Fibroblast of skin of scalp (primary cell): ENCODE measurements at places on chromosomes 7 and 10.

- peak; percentile 38 for DNase-seq
Measured at GRCh38 chr7:464454-465401, 54.9 kb downstream of the PDGFA start.

- peak; percentile 99 for DNase-seq
Measured at GRCh38 chr7:94301024-94301586, 93.6 kb upstream of the COL1A2 start.

DNA sequence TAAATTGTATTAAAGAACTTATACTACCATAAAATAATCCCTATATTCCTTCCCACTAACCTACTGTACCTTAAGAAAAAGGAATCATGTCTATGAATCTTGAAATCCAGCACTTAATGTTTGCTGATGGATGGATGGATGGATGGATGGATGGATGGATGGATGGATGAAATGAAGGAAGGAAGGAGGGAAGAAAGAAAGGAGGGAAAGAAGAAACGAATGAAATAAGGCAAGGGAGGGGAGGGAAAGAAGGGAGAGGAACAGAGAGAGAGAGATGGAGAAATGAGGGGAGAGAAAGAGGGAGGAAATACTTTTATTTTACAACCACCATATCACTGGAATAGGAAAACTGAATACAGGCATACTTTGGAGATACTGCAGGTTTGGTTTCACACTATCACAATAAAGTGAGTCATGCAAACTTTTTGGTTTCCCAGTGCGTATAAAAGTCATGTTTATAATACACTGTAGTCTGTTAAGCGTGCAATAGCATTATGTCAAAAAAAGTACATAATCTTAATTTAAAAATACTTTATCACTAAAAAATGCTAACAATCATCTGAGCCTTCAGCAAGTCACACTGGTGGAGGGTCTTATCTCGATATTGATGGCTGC is 219.8 kb downstream of the CHCHD3 start:
- no peak for DNase-seq

GRCh38 chr7:43572516-43573049 is 10.3 kb upstream of the STK17A start:
- DNase-seq, result peak; percentile 98

GRCh38 chr7:24214670-24215069 is 69.3 kb upstream of the NPY start:
- no peak for DNase-seq

- no peak for DNase-seq
Measured at GRCh38 chr10:118745056-118745455, 9.7 kb downstream of the CACUL1 start.

- DNase-seq, result no peak
Measured at GRCh38 chr7:103996639-103997038, 7.2 kb upstream of the RELN start.

DNA sequence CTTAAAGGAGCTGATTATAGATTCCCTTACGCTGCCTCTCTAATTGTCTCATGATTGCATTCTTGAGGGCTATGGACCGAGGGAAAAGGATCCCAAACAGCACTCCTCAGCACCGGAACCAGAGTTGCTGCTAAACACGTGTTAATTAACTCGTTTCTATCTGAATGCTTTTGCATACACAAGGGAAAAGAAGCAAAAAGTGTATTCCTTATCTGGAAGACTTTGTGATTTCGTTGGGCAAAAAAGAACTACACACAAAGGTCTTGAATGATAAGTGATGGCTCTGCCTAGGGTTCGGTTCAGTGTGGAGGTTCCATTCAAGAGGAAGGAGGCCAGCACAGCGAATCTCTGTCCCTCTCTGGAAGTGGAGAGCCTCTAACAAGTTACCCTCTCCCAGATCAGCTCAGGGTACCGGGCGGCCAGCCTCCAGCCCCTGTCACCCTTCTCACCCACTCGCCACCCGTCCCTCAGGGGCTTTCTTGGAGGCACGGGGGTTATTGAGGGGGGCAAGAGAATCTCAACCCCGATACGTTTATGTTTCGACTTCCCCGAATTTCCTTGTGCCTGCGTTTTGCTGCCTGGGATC is 515 bp upstream of the SLC4A2 start:
- no peak for DNase-seq

DNA sequence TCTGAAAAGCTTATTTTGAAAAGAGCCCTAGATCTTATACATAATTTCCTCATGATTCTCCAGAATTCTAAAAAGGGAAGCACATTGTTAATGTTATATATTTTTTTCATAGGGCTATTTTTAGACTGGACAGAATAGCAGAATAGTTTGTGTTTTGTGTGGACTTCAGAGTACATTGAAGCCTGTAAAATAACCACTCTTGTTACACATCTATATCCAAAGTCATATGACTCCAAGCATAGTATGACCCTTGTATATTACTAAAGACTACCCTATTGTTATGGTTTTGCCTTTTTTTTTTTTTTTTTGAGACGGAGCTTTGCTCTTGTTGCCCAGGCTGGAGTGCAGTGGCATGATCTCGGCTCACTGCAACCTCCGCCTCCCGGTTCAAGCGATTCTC is 26.1 kb upstream of the FIS1 start:
- no peak for DNase-seq

DNA sequence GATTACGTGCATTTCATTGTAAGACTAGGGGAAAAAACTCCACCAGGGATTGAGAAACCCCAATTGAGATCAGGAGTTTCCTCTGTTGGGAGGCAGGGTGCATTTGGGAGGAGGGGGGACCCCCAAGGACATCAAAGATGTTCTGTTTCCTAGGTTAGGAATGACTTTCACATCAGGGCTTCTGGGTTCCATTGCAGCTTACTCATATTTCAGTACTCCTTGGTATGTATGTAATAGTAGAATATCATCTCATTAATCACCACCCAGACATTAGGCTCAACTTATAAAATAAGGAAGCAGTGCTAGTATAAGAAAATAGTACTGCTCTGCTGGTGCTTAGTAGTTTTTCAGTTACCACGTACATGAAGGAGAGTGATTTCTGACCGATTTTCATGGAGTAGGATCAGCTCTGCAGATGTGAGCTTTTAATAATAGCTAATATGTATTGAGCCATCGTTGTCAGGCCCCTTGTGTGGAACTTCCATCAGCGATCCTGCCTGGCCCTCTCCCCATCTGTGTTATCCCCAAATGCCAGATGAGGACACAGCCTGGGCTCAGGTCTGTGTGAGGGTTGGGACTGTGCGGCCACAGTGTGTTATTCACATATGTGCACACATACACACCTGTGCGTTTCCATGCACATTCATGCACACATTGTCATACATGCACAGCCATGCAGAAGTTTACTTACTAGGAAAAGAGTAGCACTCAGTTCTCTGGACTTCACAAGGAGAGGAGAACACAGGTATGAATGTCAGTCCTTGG is 23.5 kb downstream of the UPP1 start:
- DNase-seq, result peak; percentile 67

- no peak for DNase-seq
Measured at GRCh38 chr10:3025026-3025683, 42.2 kb upstream of the PFKP start.

DNA sequence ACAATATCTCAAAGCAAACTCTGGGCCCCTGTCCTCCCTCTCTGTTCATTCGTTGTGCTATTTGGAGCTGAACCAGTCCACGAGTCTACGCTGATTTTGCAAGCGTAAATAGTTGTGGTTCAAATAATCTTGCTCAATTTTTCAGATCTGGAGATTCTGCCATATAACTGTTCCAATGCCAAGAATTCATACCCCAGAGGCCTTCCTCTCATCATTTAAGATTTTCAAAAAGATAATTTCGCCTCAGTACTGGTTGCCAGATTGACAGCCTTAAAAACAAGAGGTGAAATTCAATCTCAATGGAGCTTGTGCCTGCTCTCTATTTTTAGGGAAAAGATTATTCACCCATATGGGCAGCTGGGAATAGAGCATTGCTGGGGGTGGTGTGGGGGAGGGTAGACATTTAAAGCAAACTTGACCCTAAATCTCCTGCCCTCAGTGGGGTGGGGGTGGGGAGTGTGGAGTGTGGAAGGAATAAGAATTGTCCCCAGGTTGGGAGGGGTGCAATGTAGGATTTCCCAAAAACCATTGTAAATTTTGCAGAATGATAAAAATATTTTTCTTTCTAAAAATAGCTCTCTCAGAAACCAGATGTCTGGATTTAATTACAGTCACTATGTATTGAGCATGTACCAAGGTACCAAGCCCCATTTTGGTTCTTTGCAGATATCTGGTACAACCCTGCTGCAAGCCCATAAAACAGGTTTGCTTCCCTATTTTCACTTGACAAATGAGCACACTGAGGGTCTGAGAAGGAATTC is 104.7 kb upstream of the EEPD1 start:
- DNase-seq, result peak; percentile 96

DNA sequence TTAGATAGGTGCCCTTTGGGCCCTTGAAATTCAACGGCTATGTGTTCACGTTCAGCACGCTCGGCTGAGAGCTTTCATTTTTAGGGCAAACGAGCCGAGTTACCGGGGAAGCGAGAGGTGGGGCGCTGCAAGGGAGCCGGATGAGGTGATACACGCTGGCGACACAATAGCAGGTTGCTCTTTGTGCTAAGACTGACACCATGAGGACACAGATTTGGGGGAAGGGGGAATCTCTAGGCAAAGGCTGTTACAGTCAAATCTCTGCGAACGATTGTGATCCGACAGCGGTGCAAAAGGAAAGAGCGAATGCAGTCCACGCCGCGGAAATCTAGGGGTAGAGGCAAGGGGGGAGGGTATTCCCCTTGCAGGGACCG is 667 bp downstream of the KLLN start:
- DNase-seq, result no peak

DNA sequence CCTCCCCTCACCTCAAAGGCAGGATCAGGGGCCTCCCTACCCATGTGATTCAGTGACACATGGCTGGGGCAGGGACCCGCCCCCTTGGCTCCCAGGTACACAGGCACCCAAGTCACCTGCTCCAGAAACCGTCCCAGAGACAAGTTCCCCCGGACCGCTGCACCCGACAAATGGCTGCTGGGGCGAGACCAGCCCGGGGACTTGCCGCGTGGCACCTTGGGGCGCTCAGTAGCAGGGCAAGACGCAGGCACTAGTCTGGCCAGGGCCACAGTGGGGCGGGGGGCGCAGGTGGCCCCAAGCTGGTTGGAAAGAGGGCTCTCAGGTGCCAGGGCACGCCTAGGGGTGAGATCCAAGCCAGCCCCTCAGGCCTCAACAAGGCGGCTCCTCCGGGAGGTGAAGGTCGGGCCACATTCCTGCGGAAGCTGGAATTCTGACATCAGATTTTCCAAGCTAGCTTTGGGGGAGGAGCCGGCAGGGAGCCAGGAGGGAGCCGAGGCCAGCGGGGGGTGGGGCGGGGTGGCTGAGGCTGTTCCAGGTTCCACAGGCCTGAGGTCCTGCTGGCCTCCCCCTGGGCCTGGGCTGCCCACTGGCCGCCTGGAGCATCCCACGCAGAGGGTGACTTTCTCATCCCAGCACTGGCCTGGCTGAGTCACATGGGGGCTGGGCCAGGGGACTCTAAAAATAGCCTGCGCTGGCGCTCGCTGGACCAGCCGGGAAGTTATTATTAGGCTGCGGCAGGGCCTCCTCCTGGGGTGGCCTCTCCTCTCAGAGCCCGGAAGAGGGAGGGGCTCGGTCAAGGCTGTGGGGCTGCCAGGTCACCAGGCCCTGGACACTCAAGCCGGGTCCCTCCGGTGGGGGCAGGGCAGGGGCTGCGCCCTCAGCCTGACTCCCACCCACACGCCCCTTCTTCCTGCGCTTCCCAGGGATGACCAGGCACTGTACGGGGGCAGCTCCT is 20.5 kb upstream of the INPP5A start:
- DNase-seq, result peak; percentile 97

DNA sequence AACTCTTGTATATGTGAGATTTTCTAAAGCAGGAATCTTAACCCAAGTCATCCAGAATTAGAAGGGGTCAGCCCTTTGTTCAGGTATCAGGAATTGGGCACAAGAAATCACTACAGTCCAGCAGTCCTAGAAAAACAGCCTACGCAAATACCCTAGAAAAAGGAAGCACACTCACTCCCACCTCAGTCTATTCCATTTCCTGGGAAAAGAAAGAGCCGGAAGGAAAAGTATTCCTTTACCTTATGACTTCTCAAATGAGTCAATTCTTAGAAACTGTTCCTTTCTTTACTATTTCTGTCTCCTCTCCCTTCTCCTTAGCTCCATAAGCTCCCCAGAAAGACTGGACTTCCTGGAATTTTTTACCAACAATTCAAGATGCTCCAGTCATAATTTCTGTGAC is 62.7 kb downstream of the DNAJC12 start:
- peak; percentile 18 for DNase-seq

- no peak for DNase-seq
Measured at GRCh38 chr10:113930482-113931057, 76.1 kb downstream of the NHLRC2 start.

GRCh38 chr7:133126422-133126821 is 44.5 kb upstream of the CHCHD3 start:
- DNase-seq, result no peak

DNA sequence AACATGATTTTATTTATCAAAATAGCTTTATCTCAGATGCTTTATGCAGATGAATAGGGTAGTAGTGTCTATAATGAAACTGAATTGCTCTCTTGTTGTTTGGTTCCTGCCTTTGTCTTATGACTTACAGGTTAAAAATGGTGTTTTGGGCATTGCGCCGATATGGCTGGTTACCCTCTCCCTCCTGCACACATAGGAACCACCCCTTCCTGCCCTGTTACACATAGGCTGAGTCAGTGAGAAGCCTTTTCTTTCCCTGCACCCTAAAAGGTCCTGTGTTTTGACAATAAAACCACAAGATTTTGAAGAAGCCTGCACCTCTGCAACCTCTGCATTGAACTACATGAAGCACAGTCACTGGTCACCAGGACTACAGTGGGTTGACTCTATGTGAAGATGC is 655.8 kb upstream of the ANKRD30A start:
- DNase-seq, result no peak

GRCh38 chr10:35289198-35289597 is 47.1 kb upstream of the CCNY start:
- DNase-seq, result no peak

GRCh38 chr10:5165738-5166137 is 19.2 kb downstream of the AKR1C8 start:
- no peak for DNase-seq

DNA sequence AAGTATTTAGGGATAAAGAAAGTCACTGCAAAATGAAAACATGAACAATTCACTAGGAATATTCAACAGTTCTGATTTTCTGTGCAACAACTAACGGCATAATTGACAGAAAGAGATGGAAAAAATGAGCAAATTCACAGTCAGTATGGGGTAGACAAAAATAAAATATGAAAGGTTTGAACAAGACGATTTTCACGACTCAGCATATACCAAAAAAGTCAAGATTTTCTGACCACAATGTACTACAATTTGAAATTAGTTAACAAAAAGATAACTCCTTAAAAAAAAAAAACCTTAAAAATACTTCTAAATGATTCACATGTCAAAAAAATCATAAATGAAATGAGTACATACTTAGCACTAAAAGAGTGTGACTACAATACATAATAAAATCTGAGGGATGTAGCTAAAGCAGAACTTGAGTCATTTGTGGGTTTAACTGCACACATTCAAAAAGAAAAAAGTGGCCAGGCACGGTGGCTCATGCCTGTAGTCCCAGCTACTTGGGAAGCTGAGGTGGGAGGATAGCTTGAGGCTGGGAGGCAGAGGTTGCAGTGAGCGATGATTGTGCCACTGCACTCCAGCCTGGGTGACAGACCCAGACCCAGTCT is 22.6 kb upstream of the MTURN start:
- no peak for DNase-seq

- peak; percentile 52 for DNase-seq
Measured at GRCh38 chr10:114631666-114632417, 26.2 kb downstream of the ABLIM1 start.

- DNase-seq, result no peak
Measured at GRCh38 chr7:101978683-101979082, 161.3 kb downstream of the CUX1 start.
